ENCODE measurements at places on chromosomes 3 and 15.

DNA sequence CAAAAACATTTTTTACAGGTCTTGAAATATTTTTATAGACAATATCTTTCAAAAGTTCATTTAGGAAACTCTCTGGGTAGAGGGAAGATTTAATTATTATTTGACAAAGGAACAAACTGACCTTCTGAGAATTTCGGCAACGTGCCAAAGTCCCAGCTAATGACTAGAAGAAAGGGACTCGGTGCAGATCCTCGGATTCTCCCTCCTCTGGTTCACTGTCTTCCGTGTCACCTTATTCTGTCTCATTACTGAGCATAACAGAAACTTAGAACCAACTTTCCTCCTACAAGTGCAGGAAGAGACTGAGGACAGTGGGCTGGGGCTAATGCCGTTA lies 339.1 kb downstream of the MECOM start:
- DNase-seq, result no peak

DNA sequence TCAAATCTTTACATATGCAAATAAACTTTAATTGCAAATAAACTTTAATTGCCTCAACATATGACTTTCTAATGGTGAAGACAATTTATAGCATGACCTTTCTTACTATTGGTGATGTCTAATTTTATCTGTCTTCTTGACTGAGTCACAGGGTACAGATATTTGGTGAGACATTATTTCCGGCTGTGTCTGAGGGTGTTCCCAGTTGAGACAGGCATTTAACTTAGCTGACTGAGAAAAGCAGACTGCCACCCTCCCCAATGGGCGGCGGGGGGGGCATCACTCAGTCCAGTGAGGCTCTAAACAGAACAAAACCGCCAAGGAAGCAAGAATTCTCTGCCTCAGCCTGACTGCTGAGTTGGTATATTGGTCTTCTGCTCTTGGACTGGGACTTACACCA lies 160.0 kb downstream of the TBL1XR1 start:
- DNase-seq, result no peak

DNA sequence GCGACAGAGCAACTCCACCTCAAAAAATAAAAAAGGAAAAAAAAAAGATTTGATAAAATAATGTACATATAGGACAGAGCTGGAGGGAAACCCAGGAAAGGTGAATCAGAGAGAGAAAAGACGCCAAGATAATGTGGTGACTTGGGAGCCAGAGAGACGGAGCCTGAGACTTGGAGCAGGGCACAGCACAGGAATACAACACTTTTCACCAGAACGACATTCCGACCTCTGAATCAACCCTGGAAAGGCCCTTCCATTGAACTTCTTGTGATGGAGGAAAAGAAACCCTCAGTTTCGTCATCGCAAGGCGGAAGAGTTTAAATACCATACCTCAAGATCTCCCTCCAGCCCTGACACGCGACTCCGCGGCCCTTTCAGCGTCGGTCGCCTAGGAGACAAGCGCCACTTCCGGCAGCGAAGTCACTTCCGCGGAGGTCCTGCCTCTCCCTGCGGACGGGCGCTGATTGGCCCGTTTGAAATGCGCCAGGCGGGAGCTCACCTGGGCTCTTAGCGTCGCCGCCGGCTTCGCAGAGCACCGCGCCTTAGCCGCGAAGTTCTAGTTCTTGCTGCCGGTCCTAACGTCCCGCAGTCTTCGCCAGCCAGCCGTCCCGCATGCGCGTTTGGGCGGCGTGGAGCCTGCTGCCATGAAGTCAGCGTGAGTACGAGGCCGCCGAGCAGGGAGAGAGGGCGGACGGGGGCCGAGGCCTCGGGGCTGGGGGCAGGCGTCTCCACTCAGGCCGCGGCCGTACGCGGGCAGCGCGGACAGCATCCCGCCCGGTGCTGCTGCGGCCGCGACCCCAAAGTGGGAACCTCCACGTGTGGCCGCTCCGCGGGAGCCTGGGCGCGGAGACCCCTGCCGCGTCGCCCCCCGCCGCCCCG lies at the start of gene KIF23:
Gene KIF23, plus strand, starts transcription at position 528 of the 879 bp plus-strand sequence. Its CDS starts 117 bp downstream, at position 645.
- peak; percentile 97 for DNase-seq

- no peak for DNase-seq
Measured at GRCh38 chr15:55496716-55497115, 11.3 kb downstream of the DNAAF4 start.

- DNase-seq, result no peak
Measured at GRCh38 chr3:102200126-102200525, 234.7 kb upstream of the ZPLD1 start.

GRCh38 chr15:77516786-77517185 lies 96.1 kb downstream of the HMG20A start:
- no peak for DNase-seq

DNA sequence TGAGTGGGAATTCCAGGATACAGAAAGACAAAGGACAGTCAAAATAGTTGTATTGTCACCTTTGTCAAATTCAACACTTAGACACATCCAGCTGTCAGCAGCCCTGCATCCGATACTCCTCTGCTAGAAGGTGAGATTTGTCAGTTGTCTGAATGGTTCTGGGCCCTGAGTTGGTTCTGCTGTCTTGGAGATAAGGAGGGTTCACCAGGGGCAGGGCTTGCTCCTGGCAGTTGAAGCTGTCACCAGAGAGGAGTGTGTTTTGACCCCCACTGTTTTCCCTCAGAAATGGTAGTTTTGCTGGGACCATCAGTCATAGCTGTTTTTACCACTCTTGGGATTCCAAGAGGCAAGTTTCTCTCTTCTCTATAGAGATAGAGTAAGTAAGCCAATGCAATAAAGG lies 3.2 kb upstream of the KY start:
- no peak for DNase-seq

DNA sequence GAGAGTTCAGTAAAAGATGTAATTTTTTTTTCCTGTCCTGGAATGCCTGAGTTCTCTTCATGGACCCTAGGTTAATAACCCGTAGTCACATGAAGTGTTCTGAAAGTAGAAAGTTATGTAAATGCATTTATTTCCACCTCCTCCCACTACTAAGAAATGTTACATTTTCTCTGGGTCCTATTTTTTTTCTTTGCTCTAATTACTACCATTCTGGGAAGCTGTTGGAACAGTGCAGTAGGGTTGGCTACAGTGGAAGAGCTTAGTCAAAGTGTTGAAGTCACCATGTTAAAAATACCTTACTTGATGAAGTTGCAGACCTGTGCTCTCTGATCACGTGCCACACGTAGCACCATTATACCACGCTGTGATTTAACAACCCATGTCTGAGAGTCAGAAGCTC lies 153.8 kb upstream of the TSC22D2 start:
- no peak for DNase-seq

DNA sequence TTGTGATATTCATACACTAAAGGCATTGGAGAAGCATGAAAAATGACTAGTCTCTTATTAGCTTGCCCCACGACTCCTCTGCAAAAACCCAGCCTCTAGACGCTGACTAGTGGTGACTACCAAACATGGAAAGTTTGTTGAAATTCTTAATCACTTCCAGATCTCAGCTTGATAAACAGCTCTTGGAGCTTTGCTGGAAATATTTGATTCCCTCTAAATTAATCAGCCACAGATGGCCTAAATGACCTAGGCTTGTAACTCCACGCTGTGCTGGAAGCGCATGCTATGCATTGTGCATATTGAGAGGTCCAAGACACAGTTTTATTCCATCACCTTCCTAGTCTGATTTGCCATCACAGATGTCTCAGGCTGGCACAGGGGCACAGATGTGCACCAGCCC lies 244.7 kb upstream of the ST8SIA2 start:
- no peak for DNase-seq

DNA sequence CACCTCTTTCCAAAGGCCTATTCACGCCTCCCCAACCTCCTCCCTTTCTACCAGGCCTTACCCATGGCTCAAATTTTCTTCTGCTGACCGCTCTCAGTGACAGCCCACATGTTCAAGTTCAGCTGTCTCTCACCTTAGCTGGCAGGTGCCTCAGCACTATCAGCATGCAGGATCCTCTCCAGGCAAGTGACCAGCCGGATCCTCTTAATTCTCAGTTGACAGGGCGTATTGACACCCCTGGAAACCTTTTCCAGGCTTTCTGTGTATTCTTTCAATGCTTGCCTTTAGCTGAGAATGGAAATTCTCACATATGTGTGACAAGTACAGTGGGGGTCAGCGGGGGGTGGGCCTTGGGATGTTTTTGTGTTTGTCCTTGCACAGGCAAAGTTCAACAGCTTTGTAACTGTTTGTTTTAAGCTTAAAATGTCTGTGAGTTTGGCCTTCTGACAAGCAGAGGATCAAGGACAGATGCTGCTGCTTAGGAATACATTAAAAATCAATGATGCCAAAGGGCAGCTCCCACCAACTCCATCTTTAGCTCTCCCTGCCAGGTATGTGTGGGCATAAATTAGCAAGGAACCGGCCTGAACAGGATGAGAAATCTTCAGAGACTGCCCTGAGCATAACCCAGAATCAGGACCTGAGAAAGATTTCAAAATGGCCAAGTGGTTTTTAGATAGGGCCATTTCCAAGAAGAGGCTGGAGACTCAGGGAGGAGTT lies 17.4 kb upstream of the BDH1 start:
- DNase-seq, result no peak

GRCh38 chr15:69377216-69377970 lies 36.8 kb upstream of the KIF23 start:
- no peak for DNase-seq

DNA sequence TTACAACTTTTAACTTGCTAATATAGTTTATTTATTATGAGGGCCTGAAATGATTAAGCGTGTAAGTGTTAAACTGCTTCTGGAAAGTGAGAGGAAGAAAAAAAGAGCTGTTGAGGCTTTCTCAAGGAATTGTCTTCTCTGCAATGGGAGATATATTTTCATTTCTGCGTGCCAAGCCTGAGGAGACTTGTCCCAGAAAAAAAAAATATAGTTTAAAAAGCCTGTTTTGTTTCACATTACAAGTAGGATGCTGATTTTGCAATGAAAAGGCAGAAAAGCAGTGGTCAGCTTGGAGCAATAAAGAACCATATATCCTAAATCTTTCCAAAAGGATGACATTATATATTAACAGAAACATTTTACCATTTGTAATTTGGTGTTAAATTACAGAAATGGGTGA lies 115.5 kb downstream of the GMNC start:
- no peak for DNase-seq

- DNase-seq, result no peak
Measured at GRCh38 chr3:45057557-45057956, 31.5 kb downstream of the CLEC3B start.

- no peak for DNase-seq
Measured at GRCh38 chr3:158809642-158810041, 7.8 kb downstream of the MFSD1 start.

- DNase-seq, result no peak
Measured at GRCh38 chr3:27423463-27423862, 54.3 kb upstream of the NEK10 start.

DNA sequence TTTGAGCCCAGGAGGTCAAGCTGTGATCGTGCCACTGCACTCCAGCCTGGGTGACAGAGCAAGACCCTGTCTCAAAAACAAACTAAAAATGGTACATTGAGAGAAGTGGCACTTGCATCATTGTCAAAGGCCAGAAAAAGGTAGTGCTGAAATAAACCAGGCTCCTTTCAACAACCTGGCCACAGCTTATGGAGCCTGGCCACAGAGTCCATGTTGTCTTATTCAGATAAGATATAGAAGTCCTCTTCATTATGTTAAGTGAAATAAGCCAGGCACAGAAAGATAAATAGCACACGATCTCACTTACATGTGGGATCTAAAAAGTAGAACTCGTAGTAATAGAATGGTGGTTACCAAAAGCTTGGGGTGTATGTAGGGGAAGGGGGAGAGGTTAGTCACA lies 34.8 kb downstream of the EMC4 start:
- DNase-seq, result no peak

GRCh38 chr15:75153565-75154276 lies 48.0 kb upstream of the C15orf39 start:
- DNase-seq, result no peak

GRCh38 chr3:105505170-105505569 lies 138.5 kb downstream of the ALCAM start:
- DNase-seq, result no peak

DNA sequence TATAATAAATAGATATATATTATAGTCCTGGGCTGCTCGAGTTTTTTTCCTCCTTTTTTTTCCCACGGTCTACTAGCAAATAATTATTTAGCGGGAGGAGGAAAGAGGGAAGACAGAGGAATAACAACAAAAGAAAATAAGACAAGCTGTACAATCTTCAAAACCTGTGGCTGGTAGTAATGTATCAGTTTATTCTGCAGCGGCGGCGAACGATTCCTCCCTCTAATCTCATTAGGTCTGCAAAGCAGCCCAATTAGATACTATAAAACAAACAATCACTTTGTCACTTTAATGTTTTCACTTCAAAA lies 390 bp upstream of the TLE3 start:
- DNase-seq, result no peak

DNA sequence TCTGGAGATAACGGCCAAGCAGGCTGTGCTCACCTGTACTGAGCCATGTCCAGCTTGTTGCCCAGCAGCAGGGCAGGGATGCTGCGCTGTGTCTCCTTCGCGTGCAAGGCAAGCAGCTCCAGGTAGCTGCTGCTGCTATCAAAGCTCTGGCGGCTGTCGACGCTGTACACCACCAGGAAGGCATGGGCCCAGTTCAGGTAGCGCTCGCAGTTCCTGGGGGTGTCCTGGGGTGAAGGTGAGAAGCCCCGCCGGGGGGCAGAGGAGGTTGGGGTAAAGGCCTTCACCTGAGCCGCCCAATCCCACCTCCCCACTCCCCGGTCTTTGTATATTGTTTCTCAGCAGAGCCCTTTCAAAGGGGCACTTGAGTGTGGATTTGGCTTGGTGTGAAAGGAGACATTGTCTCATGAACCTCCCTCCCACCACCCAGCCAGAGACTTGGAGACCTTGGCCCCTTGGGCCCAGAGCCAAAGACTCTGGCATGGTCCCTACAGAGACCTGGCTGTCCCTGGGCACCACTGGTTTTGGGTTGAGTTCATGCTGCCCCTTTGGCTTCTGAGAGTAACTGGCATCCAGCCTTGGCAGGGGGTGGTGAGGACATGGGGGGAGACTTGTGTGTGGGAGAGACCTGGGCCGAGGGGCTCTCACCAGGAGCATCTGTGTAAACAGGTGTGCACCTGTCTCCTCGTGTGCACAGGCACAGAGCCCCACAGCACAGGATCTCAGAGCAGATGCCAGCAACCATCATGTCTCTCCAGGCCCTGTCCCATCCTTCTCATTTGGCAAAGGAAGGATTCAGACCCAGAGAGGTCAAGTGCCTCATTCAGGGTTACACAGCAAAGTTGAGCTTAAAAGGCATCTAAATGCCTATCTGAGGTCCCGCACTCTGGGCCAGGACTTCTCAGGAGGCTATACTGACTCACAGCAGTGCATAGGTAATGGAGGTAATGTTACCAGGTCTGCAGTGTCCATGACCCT lies 9.1 kb downstream of the RASL12 start:
- DNase-seq, result no peak

DNA sequence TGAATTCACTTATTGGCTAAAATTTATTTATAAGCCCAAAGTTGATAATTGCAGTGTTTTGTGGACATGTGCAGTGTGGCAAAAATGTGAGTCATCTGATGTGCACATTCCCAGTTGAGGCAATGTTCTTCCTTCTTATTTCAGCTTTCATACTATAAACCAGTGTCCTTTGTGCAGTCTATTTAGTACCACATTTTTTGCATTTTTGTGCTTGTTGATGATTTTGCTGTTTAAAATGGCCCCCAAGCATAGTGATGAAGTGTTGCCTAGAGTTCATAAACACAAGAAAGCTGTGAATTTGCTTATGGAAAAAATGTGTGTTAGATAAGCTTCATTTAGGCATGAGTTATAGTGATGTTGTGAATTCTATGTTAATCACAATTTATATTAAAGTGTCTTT lies 19.4 kb upstream of the IL20RB start:
- no peak for DNase-seq

GRCh38 chr15:75732177-75732808 lies 19.6 kb upstream of the CSPG4 start:
- DNase-seq, result no peak

GRCh38 chr3:124346487-124346886 lies 354.6 kb upstream of the ROPN1 start:
- no peak for DNase-seq
